ENCODE measurements at places on chromosomes 1 and 21.

DNA sequence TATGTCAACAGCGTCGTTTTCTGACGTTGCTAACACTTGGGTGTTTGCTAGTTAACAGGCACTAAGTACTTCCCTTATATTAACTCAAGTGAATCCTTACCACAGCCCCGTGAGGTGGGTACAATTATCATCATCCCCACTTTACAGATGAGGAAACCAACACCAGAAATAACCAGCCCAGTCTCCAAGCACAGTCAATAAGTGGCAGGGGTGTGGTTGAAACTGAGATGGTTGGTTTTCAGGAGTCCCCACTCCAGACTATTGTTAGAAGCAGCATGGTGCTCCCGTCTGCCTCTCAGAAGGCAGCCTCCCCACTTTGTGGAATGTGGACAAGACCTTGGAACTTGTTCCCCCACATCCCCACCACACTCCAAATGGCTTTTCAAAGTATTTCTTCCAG is 45.7 kb upstream of the ACOT11 start:
- no peak for DNase-seq

DNA sequence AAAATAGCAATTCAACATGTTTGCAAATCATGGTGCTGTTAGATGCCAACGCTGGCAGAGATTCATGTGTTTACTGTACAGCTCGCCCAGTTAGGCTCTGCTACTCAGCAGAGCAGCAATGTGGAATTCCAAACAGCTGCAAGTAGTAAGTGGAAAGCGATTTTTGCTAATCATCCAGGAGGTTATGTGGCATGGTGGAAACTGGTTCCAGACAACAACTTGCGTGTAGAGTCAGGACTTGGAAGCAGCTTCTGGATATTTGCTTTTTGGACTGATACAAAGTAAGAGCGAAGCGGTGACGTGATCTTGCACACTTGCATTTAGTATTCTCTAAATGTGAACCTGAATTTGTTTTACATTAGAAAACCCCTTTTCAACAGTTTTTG is 27.1 kb upstream of the HHAT start:
- peak; percentile 56 for DNase-seq

DNA sequence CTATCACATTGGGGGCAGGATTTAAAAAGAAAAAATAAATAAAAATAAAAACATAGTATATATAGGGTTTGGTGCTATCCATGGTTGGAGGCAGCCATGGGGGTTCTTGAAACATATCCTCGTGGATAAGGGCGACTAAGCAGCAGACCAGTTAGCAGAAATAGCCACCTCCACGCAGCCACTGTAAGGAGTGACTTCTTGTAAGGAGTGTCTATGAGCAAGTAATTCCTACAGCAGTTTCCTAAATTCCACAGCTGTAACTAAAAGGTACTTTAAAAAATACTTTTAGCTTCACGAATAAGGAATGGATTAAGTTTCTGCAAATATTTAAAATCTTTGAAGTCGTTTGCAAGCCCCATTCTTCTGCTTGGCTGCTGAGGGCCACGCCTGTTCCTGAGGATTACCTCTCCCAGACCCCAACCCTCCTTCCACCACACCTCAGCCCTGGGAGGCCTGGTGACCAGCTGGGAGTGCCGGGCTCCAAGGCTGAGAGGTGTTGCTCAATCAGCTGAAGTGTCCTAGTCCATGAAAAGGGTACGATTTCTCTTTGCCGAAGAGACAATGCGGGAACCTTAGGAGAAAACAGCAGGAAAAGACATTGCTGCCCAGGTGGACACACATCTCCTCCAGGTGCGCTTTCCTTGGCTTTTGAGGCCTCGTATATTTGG is 115.3 kb downstream of the ADSS2 start:
- DNase-seq = no peak

DNA sequence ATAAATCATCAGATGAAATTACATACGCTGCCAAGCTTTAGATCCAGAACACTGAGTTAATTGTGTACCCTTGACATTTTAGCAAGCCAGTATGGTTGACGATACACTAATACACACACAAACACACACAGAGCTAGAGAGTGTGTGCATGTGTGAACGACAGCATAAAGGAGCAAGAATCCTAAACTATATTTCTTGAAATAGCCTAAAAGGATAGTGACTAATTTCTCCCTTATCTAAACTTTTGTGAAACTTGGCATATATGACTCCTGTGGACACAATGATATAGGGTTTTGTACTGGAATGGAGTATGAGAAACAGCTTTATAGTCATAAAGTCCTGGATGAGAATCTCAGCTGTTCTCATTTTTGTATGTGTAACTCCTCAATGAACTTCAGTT is 65.1 kb upstream of the DMRTA2 start:
- no peak for DNase-seq

DNA sequence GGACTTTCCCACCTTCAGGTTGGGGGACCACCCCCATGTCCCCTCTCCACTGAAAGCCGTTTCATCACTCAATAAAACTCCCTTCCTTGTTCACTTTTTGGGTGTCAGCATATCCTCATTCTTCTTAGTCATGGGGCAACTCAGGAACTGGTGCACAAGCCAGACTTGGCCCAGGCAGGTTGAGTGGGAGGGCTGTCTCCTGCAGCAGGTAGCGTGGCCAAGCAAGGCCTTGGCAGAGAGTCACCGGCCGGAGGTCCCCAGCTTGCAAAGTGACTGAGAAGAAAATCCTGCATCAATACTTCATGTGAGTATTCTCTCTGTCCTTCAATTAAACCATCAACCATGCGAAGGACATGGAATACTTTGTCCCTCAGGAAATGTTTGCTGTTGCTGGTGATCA is 148.9 kb downstream of the RHOU start:
- no peak for DNase-seq

- DNase-seq = peak; percentile 69
Observed at GRCh38 chr1:89822999-89823628, 2.3 kb downstream of the LRRC8D start.

DNA sequence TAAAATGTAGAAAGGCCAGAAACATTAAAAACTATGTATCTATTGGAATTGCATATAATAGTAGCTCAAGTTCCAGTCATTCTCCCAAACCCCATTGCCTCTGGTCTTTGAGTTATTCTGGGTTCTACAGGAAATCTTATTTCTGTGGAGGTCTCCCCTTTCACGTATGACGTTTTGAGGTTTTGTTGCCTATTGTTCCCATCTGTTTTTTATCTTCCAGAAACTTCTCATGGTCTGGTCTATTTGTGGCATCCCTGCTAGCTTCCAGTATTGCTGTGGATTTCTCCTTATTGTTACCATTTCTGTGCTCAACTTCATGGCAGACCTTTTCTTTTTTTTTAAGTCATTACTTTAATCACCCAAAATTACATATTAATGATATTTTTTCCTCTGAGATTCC is 43.3 kb downstream of the DTL start:
- DNase-seq = no peak

GRCh38 chr1:8409106-8409505 is 91.2 kb downstream of the SLC45A1 start:
- DNase-seq = peak; percentile 52

- DNase-seq = no peak
Observed at GRCh38 chr21:44994695-44995342, 55.0 kb downstream of the SLX9 start.

GRCh38 chr1:230057100-230057499 is 9.9 kb upstream of the GALNT2 start:
- DNase-seq = no peak

- DNase-seq = no peak
Observed at GRCh38 chr1:2014741-2015735, 4.1 kb upstream of the GABRD start.

DNA sequence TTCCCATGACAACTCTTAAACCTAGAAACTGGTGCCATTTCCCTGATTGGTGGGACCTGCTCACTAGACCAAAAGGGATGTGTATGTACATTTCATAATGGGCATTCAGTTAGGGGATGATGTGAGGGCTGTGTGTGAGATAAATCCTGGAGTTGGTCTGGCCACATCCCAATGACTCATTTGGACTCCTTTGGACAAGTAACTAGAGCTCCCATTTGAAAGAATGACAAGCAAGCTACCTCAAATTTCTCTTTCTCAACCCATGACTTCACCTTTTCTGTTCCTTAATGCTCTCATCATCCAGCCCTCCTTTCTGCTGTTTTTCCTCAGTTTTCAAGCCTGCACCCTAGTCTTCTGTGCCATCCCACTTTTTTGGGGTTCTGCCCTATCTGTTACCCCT is 27.9 kb downstream of the EBNA1BP2 start:
- DNase-seq = no peak

DNA sequence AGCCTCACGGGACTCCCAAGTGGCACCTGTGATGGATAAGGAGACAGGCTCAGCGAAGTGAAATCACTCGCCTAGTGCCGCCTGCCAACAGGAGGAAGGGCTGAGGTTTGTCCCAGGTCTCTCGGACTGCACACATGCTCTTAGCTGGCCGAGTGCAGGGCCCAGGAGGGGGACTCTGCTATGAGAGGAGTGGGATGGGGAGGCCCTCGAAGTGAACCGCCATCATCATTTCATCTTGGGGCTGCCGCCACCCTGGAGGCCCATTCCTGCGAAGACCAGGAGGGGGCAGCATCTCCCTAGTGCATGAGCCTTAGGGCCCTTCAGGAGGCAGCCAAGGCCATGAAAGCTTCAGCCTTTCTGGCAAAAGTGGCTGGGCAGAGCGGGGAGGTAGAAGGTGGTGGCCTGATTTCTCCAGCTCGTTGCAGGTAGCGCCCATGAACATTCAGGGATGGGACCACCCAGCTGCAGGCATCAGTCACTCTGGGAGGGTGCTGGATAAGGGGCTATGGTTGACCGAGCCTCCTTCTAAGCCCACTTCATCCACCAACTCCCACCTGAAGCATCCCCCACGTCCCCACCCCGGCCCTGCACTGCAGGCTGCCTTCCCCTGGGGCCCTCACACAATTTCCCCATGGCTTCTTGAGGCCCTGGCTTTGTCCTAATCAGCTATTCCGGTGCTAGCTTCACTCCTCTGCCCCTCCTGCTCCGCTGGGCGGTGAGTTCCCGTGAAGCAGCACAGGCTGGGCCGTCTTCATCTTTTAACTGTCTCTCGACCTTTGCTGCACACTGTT is 17.2 kb upstream of the RASSF5 start:
- DNase-seq = peak; percentile 91

DNA sequence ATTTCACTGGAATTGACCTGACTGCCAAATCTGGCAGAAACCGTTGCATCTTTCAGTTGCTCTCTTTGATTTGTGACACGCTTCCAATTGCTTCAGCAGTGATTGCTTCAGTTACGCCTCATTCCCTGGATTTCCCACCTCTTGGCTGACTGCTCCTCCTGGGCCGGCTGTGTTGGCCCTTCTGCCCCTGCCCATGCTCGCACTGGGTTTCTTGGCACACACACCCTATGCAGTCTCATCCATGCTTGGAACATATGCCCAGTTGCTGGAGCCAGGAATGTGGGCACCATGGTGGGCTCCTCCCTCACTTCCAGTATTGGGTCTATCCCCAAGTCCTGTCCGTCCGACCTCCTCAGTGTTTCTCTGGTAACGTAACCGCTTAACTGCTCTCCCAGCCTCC is 2.2 kb upstream of the ZBTB21 start:
- no peak for DNase-seq

Measured in GM03348 (cell line).